Thoracic aorta (tissue), 2 donors: ENCODE measurements at places on chromosomes 13 and 19. TPM values are rescaled to one million over a fixed set of nuclear protein-coding genes. Genes with fewer than 3 reads are reported as not detected.

SPACA4 gene
- not detected for total RNA-seq

POU2F2 gene
- total RNA-seq = 0.85 TPM

KASH5 gene
- not detected for total RNA-seq

CYP4F2 gene
- total RNA-seq = not detected

STOML3 gene
- not detected for total RNA-seq

FPR1 gene
- total RNA-seq = 30.2 TPM

GJA3 gene
- not detected for total RNA-seq

CCDC159 gene
- 21.8 TPM for total RNA-seq

TNFSF9 gene
- 1.8 TPM for total RNA-seq

ZNF534 gene
- total RNA-seq = 0.49 TPM

CYP2A7 gene
- not detected for total RNA-seq

- no peaks in the 10 kb centered on the region for H3K27me3 ChIP-seq
- peaks cover 1% of the 10 kb centered on the region for H3K4me1 ChIP-seq
- no peak overlapping the region for H3K27ac ChIP-seq
- peaks cover 18% of the 10 kb centered on the region for H3K36me3 ChIP-seq
- H3K4me3 ChIP-seq = no peak overlapping the region
These were observed 24.8 kb downstream of the MAST3 start for GRCh38 chr19:18122424-18122823.

DNA sequence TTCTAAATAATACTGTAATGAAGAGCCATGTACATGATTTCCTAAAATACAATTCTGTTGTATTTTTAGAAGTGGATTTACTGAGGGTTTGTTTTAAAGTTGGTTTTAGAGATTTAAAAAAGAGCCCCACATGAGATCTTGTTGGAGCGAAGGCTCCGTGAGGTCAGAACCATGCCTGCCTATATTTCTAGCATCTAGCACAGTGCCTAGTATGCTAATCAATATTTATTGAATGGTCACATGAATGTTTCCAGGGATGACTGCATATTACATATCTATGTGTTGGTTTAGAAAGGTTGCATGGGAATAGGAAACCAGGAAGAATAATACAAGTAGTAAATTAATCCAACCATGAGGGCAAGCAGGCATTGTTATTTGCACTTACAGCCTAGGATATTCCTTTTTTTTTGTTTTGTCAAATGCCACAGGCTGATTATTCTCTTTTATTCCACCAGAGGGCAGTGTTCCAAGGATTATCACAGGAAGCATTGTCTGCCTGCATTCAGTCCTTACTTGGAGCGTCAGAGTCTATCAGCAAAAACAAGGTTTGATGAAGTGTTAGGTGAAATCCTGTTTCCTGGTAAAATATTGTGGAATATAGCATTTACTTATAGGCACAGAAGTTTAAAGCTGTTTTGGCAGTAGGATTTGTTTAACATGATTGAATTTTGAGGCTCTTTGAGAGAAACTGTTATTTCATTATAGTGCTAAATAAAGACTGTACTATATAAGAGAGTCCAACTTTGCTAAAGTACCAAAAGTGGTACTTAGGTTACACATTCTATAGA is 46.8 kb downstream of the COG3 start:
- H3K4me3 ChIP-seq = no peak overlapping the region
- H3K4me1 ChIP-seq = no peaks in the 10 kb centered on the region
- no peaks in the 10 kb centered on the region for H3K27me3 ChIP-seq
- H3K36me3 ChIP-seq = peaks cover 46% of the 10 kb centered on the region

DNA sequence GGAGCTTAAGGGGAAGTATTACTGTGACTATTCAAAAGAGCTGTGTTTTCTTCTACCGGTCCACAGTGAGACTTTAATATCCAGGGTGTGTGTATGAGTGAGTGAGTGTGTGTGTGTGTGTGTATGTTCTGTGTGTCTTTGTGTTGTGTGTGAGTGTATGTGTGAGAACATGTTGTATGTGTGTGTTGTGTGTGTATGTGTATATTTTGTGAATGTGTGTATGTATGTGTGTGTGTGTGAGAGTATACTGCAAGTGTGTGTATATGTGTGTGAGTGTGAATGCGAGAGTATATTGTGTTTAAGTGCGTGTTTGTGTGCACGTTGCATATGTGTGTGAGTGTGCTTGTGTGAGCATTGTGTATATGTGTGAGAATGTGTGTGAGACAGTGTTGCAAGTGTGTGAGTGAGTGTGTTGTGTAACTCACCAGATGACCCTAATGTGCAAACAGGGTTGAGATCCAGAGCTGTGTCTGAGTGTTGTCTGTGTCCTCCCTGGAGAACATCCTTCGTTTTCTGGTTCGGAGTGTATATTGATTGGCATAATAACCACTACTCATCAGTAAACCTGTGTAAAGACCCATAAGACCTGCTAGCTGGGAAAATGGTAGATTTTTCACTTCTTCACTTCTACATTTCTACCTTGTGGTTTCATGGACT is 101.1 kb upstream of the RNF113B start:
- H3K27me3 ChIP-seq = no peaks in the 10 kb centered on the region
- no peak overlapping the region for H3K4me3 ChIP-seq
- no peaks in the 10 kb centered on the region for H3K36me3 ChIP-seq

GRCh38 chr13:99357941-99358340 is 50.7 kb upstream of the GPR183 start:
- peaks cover 15% of the 10 kb centered on the region for H3K4me1 ChIP-seq
- H3K27ac ChIP-seq = no peak overlapping the region
- peaks cover 3% of the 10 kb centered on the region for H3K36me3 ChIP-seq
- DNase-seq = no peak
- no peak overlapping the region for H3K4me3 ChIP-seq

DNA sequence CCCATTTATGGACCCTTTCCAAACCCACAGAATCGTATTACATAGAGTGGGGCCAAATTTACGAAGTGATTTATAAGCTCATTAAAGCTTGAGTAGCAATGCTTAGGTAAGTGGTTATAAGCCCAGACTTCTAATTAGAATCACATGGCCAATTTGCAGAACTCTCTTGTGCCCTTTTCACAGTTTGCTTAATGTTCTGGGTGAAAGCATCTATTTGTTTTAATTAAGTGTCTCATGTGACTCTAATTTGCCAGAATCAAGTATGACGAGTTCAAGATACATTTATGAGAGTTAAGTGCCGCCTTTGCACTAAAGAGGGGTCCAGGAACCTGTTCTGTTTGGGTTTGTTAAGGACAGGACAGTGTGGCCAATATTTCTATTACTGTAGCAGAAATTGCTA is 46.0 kb upstream of the ZNF681 start:
- no peak overlapping the region for H3K4me3 ChIP-seq
- H3K27ac ChIP-seq = no peak overlapping the region
- no peak for DNase-seq
- no peaks in the 10 kb centered on the region for H3K4me1 ChIP-seq

- H3K4me1 ChIP-seq = no peaks in the 10 kb centered on the region
- no peak for DNase-seq
- no peak overlapping the region for H3K27ac ChIP-seq
- no peak overlapping the region for H3K4me3 ChIP-seq
These were observed 235.1 kb downstream of the DLEU7 start for GRCh38 chr13:50608370-50608769.

DNA sequence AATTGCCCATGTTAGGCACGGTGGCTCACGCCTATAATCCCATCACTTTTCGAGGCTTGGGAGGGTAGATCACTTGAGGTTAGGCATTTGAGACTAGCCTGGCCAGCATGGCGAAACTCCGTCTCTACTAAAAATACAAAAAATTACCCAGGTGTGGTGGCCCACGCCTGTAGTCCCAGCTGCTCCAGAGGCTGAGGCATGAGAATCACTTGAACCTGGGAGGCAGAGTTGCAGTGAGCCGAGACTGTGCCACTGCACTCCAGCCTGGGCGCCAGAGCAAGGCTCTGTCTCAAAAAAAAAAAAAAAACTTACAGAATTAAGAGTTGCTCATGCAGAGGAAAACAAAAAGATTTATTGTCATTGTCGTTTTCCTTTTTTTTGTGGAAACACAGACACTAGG is 3.4 kb upstream of the PSMC4 start:
- H3K4me1 ChIP-seq = peaks cover 9% of the 10 kb centered on the region
- no peak overlapping the region for H3K27ac ChIP-seq
- no peak overlapping the region for H3K4me3 ChIP-seq
- H3K27me3 ChIP-seq = no peaks in the 10 kb centered on the region
- no peaks in the 10 kb centered on the region for H3K36me3 ChIP-seq

DNA sequence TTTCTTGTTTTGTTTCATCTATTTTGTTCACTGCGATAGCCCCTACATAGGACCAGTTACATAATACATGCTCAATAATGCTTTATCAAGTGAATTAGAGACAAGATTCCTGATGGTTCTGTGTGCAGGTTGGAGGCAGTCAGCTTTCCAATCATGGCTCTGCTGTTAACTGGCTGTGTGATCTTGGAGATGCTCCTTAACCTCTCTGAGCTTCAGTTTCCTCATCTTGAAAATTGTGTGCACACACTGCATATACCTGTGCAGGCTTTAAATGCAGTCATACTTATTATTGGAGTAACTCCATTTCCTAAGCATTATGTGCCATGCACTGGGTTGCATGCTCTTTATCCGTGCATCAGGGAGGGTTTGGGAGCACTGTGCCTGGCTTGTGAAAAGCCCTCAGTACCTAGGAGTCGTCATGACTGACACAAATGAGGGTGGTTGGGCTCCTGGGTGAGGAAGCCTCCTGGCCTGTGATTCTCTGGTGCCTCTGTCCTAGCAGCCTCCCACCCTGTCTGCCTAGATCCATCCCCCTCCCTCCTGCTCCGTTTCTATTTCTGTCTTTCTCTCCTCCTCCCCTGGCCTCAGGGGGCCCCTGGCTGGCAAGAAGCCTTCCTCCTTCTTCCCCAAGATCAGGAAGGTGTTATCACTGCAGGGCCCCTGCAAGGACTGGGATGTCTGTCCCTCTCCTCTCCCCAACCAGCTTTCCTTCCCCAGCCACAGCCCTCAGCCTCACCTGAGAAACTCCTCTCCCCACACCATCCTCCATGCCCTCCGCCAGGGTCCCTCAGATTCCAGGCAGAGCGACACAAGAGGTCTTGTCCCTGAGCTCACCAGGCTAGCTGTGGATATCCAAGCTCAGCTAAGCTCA is 8.7 kb downstream of the IFNL1 start:
- H3K27ac ChIP-seq = no peak overlapping the region
- no peak overlapping the region for H3K4me3 ChIP-seq
- no peak for DNase-seq
- peaks cover 5% of the 10 kb centered on the region for H3K27me3 ChIP-seq
- no peaks in the 10 kb centered on the region for H3K36me3 ChIP-seq

- no peak overlapping the region for H3K4me3 ChIP-seq
- no peaks in the 10 kb centered on the region for H3K36me3 ChIP-seq
- no peak for DNase-seq
- H3K27me3 ChIP-seq = no peaks in the 10 kb centered on the region
- no peak overlapping the region for H3K27ac ChIP-seq
These were observed 356.6 kb downstream of the FOXO1 start for GRCh38 chr13:40309881-40310280.

DNA sequence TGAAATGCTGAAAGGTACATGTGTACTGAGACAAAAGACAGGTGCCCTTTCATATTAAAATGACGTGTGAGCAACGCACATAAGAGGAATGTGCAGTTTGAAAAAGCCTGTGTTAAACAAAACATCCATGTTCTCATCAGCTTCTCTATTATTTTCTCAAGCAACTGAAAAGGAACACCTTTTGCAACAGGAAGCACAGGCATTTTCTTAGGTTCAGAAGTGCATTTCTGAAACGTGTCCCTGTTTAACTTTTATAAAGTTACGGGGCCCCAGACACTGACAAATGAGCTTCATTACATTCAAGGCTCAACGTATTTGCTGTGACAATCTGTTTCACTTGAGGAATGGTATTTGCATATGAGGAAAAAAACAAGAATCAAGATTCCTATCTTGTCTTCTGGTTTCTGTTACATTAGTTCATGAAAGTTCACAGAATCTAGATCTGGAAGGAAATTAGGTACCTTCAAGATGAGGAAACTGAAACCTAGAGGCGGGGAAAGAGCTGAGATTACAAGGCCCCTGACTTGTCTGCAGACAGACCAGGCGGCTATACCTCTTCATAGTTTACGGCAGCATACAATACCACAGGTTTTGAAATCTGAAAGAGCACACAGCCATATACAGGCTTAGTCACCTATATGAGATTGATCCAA is 431.7 kb downstream of the KLF12 start:
- H3K27me3 ChIP-seq = no peaks in the 10 kb centered on the region
- no peak overlapping the region for H3K4me3 ChIP-seq
- no peaks in the 10 kb centered on the region for H3K4me1 ChIP-seq
- no peaks in the 10 kb centered on the region for H3K36me3 ChIP-seq
- no peak overlapping the region for H3K27ac ChIP-seq

DNA sequence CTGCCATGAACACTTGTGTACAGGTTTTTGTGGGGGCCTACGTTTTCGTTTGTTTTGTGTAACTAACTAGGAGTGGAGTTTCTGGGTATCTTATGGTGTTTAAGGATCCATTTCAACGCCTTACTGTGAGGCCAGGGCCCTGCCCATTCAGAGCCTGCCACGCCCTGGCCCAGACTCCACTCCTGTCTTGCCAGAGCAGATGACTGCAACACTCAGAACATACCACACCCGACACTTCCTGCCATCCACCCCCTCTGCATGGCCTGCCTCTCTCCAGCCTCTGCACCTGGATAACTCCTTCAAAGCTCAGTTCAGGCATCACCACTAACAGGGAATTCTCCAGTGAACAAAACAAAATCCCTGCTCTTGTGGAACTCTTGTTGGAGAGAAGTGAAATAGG is 43.2 kb downstream of the RGCC start:
- H3K4me3 ChIP-seq = no peak overlapping the region
- no peak overlapping the region for H3K27ac ChIP-seq
- no peak for DNase-seq
- no peaks in the 10 kb centered on the region for H3K36me3 ChIP-seq

DNA sequence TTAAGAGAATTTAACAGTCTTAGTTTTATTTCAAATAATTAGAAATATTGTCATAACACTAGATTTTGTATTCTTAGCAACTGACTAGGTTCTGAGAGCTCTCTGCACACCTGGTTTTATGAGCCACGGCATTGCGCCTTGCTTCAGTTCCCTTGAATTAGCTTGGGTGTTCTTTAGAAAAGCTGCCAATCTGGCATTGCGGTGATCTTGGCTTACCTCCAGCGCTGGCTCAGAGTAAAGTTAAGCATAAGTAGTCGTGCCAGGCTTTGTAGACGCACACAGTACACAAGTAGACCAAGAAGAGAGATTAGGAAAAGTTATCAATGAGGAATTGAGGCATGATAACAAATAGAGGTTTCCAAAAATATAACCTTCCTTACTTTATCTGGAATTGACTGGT is 45.7 kb downstream of the TPP2 start:
- no peak overlapping the region for H3K4me3 ChIP-seq
- no peak overlapping the region for H3K27ac ChIP-seq
- peaks cover 12% of the 10 kb centered on the region for H3K36me3 ChIP-seq
- no peak for DNase-seq
- H3K4me1 ChIP-seq = no peaks in the 10 kb centered on the region
- no peaks in the 10 kb centered on the region for H3K27me3 ChIP-seq

GRCh38 chr13:67048084-67048820 is 181.9 kb downstream of the PCDH9 start:
- no peaks in the 10 kb centered on the region for H3K36me3 ChIP-seq
- H3K27ac ChIP-seq = no peak overlapping the region
- no peaks in the 10 kb centered on the region for H3K27me3 ChIP-seq
- no peak overlapping the region for H3K4me3 ChIP-seq
- DNase-seq = no peak

GRCh38 chr13:75400775-75401174 is 81.2 kb downstream of the TBC1D4 start:
- DNase-seq = no peak
- no peaks in the 10 kb centered on the region for H3K36me3 ChIP-seq
- H3K27me3 ChIP-seq = no peaks in the 10 kb centered on the region
- H3K4me3 ChIP-seq = no peak overlapping the region
- H3K27ac ChIP-seq = no peak overlapping the region
